ENCODE measurements at places on chromosomes 1 and 21.

DNA sequence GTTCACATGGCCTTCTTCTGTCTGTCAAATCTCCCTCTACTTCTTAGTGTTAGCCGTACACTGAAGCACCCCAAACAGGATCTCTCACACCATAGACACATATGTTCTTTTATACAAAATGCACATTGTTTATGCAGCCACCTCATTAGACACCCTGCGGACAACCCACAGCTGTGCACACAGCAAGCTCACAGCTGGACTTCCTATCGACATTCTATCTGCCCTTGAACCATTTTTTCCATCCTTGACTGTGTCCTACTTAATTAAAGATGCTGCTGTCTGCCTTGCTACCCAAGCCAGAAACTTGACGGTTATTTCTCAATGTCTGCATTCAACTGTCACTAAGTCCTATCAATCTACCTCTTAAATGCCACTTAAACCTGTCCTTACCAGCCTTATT, 3.2 kb upstream of the ZBTB21 start:
- DNase-seq, result no peak

GRCh38 chr1:163535807-163536206, 214.1 kb downstream of the NUF2 start:
- no peak for DNase-seq

GRCh38 chr1:221886743-221887414, 145.0 kb upstream of the DUSP10 start:
- no peak for DNase-seq

- DNase-seq, result no peak
Measured at GRCh38 chr1:204103431-204103741, 30.5 kb downstream of the SOX13 start.

DNA sequence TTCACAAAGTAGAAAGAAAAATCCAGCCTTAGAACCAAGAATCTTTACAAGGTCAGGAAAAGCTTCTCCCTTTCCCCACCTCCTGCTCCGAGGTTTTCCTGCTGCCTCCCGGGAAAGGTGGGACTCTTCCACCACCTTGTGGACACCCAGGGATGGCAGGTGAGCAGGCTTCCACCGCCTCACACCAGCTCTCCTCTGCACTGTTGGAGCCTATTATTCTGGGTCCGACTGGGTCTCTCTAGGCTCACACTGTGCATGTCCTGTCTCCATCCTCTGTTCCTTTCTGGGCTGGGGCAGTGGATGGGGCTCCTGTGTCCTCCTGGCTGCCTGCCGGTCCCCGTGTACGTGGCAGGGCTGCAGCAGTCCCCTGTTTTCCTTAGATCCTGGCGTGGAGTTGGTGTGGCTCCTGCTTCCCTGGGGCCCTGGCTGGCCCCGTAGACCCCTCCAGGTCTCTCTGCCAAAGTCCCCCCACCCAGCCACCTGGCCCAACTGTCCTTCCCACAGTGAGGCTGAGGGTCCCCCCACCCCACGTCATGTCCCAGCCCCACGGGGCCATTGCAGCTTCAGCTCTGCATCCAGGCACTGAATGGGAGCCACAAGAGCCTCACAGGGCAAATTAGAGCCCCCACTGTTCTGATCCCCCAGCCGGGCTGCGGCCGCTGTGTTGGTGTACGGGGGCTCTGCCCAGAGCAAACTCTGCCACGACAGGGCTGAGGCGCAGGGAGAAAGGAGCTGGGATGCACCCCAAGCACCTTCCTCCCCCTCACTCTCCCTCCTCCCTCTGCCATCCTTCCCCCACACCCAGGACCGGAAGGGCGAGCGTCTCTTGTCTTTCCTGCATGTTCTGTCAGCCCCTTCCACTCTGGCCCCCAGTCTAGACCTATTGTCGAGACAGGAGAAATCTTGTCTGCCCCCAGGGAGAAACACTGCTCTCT, 3.3 kb upstream of the SLC45A1 start:
- no peak for DNase-seq

DNA sequence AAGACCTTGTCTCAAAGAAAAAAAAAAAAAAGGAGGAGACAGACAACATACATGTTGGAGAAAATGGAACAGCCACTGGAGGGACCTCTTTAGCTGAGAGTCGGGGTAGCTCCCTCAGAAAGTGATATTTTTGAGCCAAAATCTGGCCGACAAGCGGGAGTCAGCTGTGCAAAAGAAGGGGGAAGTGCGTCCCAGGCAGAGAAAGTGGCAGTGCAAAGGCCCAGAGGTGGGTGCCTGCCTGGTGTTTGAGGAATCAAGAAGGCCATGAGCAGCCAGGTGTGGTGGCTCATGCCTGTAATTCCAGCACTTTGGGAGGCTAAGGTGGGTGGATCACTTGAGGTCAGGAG, 6.1 kb upstream of the CROCC start:
- no peak for DNase-seq

DNA sequence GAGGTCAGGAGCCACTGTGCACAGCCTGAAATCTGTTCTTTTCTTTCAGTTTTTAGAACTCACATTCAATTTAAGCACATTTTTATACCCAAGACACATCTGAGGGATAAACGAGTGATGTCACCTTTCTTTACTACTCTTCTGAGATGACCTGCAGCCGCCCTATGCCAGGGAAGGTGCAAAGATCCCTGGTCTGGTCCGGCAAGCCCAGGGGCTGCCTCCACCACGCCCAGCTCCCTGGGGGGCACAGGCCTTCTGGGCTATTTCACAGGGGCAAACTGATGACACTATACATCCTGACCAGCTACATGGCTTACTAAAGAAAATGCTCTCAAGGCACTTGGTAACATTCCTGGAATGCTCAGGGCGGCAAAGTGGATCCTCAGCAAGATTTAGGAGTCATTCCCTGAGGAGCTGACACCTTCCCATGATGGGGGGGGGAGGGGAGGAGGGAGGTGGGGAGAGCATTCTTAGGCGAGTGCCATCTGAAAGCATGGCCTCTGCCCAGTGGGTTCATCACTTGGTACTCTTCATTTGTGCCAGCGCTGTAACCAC, 11.3 kb downstream of the MRAP start:
- DNase-seq, result no peak

- no peak for DNase-seq
Measured at GRCh38 chr1:204348722-204349121, 11.0 kb downstream of the PLEKHA6 start.

GRCh38 chr1:19682257-19682656, 17.6 kb downstream of the HTR6 start:
- DNase-seq, result no peak

DNA sequence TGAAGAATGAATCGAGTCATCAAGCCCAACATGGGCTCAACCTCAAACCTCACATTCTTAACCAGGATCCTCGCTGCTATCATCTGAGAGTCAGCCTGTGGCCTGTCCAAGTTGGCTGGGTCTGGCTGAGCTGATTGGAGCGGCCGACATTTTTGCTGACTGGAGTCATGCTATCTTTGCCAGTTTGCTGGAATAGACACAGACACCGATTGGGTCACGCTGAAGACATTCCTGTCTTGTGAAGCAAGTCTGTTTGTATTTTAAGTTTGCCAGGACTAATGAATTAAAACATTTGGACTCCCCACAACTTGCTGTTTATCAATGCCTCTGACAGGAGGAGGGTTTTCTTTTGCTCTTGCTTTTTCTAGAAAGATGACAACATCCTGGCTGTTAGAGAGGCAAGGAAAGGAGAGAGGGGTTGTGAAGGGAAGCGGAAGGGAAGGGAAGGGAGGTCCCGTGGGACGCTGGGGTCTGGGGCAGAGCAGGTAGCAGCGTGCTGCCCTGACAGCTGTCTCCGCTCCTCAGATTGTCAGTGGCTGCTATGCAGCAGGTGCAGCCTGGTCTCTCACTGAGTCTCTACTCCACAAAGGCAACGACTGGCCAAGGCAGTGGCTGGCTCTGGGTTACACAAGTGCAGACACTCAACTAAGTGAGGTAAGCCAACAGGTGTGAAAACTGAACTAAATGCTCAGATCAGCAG, at the start of gene MAP3K7CL:
Gene MAP3K7CL (plus strand): TSS at position 375 of the 700 bp plus-strand sequence. CDS start 2,701 bp downstream, outside the sequence.
- DNase-seq, result no peak

DNA sequence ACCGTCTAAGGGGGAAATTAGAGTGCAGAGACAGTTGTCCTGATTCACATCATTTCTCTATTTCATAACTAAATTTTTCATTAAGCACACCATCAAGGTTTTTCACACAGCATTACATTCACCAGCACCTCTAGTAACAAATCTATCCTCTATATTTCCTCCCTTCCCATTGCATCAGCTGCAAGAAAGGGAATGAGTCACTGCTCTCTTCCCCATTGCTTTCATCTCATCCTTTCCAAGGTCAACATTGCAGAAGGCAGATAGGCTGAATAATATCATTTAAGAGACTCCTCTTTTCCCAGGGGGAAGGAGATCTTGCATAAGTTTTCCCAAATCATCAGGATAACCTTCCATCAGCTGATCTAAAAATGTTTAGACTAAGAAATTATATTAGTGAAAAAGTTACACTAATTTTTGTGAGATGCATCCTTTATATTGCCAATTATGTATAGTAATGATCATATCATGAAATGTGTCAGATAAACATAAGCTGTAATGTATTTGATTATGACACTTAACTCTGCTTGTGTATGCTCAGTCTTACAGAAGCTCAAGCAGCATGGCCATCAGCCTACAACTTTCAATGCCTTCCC, 4.3 kb downstream of the INTS7 start:
- no peak for DNase-seq

GRCh38 chr1:9996624-9997582, at the start of gene RBP7:
Gene RBP7, plus strand, starts transcription at chr1:9997228. Its CDS starts 31 bp downstream, at chr1:9997259.
- no peak for DNase-seq

GRCh38 chr21:16579538-16579937, 849.8 kb downstream of the USP25 start:
- DNase-seq, result no peak

DNA sequence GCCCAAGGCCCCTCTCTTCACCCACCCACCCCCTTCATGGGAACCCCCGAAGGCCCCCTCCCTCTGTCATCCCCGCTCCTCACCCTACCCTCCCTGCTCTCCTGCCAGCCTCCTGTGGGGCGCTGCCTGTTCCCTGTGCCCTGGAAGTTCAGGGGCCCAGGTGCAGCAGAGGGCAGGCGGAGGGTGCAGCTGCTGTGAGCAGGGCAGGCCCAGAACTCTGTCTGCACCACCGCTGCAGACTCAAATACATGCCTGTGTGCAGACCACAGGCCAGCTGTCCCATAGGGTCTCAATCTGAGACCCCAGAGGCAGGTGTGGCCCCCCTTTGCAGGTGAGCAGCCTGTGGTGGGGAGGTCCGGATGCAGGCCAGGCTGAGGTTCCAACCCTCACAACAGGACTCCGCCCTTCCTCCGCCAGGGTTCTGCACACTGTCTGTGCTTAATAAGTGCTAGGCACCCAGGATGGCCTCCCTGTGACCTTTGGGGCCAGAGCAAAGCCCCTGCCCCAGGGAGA, 62.5 kb downstream of the WNT9A start:
- no peak for DNase-seq

DNA sequence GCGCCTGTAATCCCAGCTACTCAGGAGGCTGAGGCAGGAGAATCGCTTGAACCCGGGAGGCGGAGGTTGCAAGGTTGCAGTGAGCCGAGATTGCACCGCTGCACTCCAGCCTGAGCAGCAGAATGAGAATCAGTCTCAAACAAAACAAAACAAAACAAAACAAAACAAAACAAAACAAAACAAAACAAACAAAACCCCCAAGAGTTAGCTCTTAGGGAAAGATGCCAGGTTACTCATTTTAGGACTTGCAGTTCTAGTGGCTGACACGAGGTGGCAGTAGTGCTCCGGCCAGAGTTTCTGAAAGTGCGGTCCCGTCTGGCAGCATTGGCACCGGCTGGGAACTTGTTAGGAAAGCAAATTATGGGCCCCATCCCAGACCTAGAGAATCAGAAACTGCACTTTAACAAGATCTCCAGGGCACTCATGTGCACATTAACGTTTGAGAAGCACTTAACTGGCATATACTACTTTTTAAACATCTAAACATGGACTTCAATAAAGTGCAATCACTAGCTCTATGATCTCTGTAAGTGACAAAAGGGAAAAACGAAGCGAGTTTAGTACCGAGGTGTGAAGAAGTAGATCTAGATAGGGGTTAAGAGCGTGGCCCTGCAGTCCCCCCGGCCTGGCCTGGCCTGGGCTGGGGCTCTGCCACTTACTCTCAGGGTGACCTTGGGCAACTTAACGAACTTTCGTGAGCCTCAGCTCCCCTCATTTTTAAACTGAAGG, 41.9 kb upstream of the TNFRSF1B start:
- peak; percentile 67 for DNase-seq

- DNase-seq, result no peak
Measured at GRCh38 chr1:18539171-18539570, 58.4 kb downstream of the KLHDC7A start.

- no peak for DNase-seq
Measured at GRCh38 chr1:53562291-53562980, 103.2 kb downstream of the DMRTB1 start.

- no peak for DNase-seq
Measured at GRCh38 chr1:6274102-6274501, 13.2 kb upstream of the GPR153 start.

DNA sequence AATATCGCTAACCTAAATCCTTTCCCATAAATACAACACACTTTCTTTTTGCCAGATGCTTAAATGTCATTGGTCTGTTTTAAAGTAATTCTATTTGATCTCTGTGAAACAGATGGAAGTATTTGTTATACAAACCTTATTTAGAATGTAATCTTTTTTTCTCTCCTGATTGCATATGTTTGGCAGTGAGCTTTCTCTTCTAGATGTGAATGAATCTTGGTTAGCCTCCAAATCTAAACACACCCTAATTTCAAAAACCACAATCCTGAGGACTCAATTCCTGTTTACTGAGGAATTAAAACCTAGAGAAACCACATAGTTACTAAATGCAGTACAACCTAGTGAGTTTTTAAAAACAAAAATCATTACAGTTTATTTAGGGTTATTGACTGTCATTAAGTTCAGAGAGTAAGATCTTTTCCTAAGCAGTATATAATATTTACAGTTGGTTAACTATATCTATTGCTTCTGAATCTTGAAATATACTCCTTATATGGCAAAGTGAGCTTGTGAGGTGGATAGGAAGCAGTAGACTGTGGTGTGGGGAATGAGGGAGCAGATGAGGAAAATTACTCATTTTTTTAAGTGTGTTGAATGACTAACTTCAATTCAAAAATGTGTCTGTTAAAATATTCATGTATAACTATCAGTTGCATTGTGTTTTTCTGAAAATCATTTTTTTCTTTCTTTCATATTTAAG, 218.7 kb downstream of the FMN2 start:
- DNase-seq, result no peak

GRCh38 chr1:113859478-113860175, 11.9 kb downstream of the PTPN22 start:
- no peak for DNase-seq

GRCh38 chr1:183590244-183591191, at the start of gene NCF2:
Gene NCF2, minus strand, starts transcription at chr1:183590459. Its CDS starts 130 bp downstream, at chr1:183590329.
- DNase-seq, result no peak

GRCh38 chr1:99869304-99869703, 19.1 kb downstream of the AGL start:
- no peak for DNase-seq

DNA sequence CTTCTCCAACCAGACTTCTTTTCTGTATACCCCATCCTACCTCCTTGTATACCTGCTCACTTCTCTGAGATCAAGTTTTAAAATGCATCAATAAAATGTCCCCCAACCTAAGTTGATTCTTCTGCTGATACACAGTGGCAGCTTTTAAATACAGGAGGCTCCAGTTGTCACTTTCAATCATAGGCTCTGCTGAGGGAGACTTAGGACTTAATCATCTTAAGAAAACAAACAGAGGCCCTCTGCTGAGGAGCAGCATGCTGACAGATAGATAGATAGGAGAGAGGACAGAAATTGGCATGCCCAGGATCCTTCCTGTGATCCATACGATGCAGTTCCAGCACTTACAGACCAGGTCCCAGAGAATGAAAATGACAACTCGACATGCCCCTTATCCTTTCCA, 311.0 kb upstream of the PROX1 start:
- no peak for DNase-seq

GRCh38 chr21:27466140-27466539, 499.3 kb upstream of the ADAMTS5 start:
- DNase-seq, result no peak

- DNase-seq, result no peak
Measured at GRCh38 chr1:11455967-11456570, 22.9 kb upstream of the DISP3 start.

All from stimulated activated CD8-positive, alpha-beta memory T cell treated with anti-CD3 and anti-CD28 coated beads, Interleukin-15, amount 100 ng/mL, for 24 hours (primary cell).